ENCODE measurements at places on chromosomes 1 and 21.

GRCh38 chr1:29125237-29125641 lies 1.5 kb upstream of the TMEM200B start:
- DNase-seq, result no peak

- no peak for DNase-seq
These were observed 34.4 kb downstream of the LGR6 start for GRCh38 chr1:202227997-202228401.

DNA sequence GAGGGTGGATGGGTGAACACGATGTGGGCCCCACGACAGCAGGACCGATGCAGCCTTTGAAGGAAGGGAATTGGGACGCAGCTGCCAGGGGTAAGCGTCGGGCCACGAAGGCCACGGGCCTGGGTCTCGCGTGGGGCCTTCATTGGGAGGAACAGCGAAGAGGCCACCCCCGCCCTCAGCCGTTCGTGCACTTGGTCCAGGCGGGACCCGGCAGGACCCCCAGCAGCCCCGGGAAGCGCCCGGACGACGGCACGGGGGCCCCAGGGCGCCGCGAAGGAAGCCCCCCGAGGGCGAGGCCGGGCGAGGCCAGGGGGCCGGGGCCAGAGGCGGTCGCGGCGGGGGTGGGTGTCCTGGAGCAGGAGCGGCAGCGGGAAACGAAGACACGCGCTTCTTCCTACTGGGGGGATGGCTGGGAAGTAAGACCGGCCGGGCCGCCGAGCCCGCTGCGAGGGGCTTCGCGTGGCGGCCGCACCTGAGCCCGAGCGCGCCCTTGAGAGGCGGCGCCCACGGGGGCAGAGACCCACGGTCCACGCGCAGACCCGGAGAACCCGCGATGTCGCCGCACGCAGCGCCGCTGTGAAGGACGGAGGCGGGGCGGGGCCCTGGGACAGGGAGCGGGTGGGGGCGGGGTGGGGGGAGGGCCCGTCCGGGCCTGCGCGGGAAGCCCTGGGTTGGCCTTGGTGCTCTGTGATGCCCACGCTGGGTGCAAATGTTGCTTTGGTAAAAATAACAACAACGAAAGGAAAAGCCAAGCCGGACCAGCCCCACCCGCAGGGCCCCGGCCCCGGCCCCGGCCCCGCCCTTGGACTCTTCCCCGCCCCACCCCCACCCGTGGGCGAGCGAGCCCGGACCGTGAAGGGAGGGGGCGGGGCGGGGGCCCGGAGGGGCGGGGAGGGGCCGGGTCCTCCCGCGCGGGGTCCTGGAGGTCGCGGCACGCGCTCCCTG lies 56.0 kb upstream of the ADARB1 start:
- DNase-seq, result no peak

DNA sequence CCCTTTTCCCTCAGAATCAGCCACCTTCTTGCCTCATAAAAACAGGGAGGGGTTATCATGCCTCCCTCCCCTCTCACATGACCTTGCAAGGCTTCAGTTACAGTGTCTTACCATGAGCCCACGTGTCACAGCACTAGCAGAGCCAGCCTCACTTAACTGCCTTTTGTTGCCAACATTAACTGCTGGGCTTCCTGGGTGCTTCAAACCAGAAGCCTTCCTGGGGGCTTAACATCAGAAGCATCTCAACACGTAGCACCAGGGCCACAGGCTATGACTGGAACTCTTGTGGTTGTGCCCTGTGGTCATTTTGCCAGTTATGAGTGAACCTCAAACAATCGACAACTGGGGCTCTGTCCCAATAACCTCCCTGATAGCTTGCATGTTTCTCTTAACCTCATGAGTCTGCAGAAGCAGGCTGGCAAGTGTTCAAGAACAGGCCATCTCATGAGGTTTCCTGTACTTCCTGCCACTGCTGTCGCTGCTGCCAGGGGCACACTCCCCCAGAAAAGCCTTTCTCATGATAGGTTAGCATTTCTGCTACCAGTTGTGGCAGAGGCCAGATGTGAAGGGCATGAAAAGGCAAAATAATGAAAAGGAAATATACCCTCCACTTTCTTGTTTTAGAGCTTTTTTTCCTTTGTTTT lies 132.2 kb downstream of the GLUL start:
- DNase-seq, result peak; percentile 69

DNA sequence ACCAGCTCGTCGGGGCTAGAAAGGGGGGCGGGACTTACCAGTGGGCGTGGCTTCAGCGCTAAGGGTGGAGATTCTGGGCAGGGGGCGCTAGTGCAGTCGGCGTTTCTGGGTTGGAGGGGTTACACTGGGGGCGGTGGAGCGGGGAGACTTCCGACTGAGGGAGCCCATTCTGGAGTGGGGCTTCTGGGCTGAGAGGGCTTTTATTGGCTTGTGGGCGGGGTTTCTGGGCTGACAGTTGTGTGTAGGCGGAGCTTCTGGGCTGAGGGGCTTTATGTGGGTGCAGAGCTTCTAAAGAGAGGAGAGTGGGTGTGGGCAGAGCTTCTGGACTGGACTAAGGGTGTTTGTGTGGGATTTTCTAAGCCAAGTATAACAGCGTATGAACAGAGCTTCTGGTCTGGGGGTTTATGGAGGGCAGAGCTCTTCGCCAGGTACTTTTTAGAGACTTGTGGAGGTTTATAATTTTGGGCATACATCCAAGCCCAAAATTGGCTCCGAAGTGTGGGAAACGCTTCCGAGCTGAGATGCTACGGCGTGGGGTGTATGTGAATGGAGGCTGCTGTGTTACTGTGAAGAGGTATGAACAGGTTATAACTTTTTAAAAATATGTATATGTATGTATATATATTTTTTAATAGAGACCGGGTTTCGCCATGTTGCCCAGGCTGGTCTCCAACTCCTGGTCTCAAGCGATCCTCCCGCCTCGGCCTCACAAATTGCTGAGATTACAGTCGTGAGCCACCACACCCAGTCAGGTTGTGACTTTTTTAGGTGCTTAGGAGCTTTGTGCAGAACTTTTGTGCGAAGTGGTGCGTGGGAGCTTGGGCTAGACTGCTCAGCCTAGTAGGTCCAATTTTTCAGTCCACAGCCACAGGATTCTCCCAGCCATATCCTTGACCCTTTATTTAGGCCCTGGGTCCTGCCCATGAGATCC lies 825 bp downstream of the TMEM39B start:
- DNase-seq, result no peak

All from stimulated activated CD8-positive, alpha-beta memory T cell treated with anti-CD3 and anti-CD28 coated beads, Interleukin-4, amount 100 ng/mL, for 48 hours (primary cell).